ENCODE measurements at places on chromosomes 11 and 22.
A peak's percentile ranks its signal among the peaks of the same experiment; 100 is the strongest.

DNA sequence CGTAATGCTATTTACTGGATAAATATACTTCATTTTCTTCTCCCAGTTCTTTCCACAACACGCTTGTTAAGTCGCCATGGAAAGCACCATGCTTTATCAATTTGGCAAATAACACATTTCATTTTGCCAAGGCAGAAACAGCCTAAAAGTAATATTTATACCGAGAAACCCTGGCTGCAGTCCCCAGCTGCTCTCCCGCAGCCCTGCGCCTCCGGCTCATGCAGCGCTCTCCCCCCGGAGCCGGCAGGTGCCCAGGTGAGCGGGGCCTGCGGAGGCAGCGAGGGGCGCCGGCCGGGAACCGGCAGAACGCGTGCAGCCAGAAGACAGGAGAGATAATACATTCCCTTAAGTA is 681 bp upstream of the ARHGEF12 start:
- DNase-seq = peak; percentile 48

DNA sequence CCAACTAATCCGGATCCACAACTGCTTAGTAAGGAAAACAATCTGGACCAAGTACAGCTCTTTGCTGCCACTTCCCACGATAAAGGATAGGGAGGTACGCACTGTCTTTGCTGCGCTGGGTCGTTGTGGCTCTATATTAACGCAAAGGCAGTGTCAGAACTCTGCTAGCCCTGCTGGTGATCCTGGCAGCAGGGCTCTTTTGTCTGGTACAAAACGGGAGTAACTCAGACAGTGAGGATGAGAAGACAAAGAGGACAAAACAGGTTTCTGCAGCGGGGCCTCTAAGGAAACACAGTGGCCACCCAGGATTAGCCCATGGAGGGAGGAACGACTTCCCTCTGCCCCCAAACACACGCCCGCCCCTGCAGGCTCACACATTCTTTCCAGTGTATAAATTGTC is 26.1 kb downstream of the GAL start:
- DNase-seq = no peak

GRCh38 chr11:23364076-23364475 is 503.8 kb upstream of the CCDC179 start:
- no peak for DNase-seq

- DNase-seq = no peak
These were observed 103.4 kb downstream of the BRD1 start for GRCh38 chr22:49724030-49724892.

GRCh38 chr11:90332415-90332814 is 109.6 kb upstream of the CHORDC1 start:
- DNase-seq = no peak

DNA sequence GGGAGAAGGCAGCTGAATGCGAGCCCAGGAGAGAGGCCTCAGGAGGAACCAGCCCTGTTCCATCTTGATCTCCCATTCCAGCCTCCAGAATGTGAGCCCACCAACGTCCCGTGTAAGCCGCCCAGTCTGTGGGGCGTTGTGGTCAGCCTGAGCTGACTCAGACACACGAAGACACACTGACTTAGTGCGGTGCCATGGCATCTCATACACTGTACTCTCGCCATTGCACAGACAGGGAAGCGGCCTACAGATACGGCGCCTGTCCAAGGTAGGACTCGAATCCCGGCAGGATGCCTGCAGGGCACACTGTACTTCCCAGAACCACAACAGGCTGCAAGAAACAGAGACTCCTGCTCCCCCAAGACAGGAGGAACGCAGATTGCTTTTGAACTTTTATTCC is 179.6 kb downstream of the CTTN start:
- DNase-seq = no peak

DNA sequence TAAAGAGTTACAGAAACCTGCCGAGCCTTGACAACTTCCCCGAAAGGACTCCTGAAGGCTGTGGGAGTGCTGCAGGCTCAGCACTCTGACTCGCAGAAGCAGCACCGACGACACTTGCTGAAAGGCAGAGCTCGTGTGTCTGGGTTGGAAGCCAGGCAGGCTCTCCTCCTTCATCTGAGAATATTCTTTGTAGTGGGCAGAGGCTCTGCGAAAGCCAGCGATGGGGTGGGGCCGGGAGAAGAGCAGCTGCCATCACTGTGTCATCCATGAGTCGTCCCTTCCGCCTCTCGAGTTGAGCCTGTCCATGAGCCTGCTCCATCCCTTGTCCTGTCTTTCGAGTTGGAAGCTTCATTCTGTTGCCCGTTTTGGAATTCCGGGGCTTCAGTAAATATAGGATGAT is 11.9 kb downstream of the GLB1L2 start:
- no peak for DNase-seq

GRCh38 chr11:77266766-77267165 is 34.7 kb downstream of the GDPD4 start:
- no peak for DNase-seq

DNA sequence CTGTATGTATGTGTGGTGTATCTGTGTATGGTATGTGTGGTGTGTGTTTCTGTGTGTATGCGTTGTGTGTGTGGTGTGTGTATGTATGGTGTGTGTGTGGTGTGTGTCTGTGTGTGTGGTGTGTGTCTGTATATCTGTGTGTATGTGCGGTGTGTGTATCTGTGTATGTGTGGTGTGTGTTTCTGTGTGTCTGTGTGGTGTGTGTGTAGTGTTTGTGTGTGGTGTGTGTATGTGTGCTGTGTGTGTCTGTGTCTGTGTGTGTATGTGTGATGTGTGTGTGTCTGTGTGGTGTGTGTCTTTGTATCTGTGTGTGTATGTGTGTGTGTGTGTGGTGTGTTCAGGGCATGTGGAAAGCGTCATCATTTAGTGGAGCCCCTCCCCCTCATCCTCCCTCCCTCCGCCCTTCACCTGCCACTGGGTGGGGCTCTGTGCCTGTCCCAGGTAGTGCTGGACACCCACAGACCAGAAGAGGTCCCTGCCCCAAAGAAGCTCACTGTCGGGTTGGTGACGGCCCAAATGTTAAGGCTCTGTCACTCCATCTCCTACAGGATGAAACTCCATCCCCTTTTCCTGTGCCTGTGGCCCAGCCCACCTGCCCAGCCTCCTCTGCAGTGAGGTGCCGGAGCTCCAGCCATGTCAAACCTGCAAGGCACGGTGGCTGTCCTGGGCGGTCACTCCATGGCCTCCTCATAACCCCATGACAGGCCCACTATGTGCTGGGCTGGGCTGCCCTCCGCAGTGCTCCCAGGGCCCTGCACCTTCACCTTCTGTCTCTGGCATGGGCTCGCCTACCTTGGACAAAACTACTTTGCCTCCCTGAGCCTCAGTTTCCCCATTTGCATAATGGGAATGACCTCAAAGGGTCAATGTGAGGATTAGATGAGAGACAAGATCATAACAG is 23.4 kb upstream of the SHISAL1 start:
- no peak for DNase-seq

DNA sequence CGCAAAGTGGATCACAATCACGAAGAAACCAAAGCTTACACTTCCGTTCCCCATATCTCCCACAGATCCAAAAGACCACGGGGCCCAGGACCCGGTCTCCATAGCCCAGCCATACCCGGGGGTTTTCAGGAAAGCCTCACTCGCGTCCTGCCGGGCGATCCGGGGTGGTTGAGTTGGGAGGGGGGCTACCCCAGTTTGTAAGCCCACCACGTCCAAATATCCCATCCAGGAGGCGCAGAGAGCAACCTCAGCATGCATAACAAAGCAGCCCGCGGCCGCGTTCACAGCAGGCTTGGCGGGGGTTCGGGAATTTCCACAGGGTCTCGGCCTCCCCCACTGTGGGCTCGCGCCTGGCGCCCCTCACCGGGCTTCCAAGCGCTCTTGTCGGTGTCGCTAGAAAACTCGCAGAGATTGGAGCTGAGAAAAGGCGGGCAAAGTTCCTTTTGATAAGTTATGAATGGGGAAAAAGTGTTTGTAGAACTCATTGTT is 9.5 kb downstream of the SDF2L1 start:
- DNase-seq = no peak

GRCh38 chr11:76240161-76240540 is 33.8 kb upstream of the WNT11 start:
- DNase-seq = no peak

GRCh38 chr11:1699771-1700170 is 2.8 kb downstream of the KRTAP5-6 start:
- DNase-seq = no peak

GRCh38 chr22:43042101-43042780 is 27.3 kb upstream of the PACSIN2 start:
- DNase-seq = peak; percentile 45

- DNase-seq = no peak
These were observed 76.6 kb downstream of the WT1 start for GRCh38 chr11:32358729-32359128.

GRCh38 chr11:132424433-132424832 is 1054.0 kb downstream of the NTM start:
- no peak for DNase-seq

GRCh38 chr11:22753416-22753815 is 76.2 kb downstream of the SVIP start:
- DNase-seq = no peak

DNA sequence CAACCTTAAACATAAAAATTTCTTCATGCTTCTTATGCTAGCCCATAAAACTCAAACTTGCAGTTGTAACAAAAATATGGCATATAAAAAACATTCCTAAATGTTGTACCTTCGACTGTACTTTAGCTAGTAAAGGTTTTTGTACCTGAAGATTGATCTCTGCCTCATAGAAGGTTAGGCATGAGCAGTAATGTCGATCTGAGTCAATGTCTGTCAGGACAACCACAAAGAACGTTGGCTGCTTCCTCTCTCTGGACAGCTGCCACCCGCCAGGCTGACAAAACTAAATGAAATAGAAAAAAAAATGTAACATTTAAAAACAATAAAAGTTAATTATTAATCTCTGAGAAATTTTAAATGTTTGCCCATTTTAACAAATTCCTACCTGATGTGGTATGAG is 251.3 kb downstream of the SBF2 start:
- no peak for DNase-seq

DNA sequence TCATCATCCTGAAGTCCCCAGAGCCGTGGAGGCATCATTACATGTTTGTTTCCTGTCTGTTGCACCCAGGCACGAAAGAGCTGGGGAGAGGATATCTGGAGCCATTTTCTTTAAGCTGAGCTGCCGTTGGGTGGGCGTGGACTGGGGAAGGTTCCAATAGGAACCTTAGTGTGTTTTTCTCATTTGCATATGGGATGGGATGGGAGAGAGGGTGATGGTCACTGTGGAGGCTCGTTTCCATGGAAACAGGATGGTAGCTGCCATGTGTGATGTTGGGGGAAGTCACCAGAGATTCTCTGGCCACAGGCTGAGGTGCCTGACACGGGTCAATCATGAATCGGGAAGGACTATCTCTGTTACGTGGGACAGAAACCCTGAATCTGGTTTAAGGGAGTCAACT is 39.7 kb downstream of the CACNA1I start:
- no peak for DNase-seq

DNA sequence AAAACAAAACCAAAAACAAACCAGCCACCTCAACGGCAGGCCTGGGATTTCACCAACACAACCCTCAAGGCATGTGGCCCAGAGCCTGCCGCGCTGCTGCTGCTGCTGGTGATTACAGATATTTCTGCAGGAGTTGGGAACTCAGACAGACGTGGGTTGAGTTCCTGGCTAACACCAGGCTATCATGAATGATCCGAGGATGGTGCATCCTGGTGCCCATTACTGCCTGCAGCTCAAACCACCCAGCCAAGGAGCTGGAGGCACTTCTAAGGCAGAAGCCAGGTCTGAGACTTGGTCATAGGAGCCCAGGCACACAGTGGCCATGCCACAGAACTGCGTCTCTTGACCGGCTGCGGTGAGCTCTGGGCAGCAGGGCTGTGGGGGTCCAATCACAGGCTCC is 151.8 kb downstream of the MPPED1 start:
- no peak for DNase-seq

GRCh38 chr22:50304528-50305392 is 2.7 kb downstream of the PLXNB2 start:
- peak; percentile 56 for DNase-seq

GRCh38 chr11:2580571-2581001 is 119.2 kb downstream of the KCNQ1OT1 start:
- DNase-seq = peak; percentile 9

GRCh38 chr11:109229682-109230081 is 192.3 kb upstream of the C11orf87 start:
- no peak for DNase-seq

Measured in body of pancreas (tissue), 4 donors.